ENCODE measurements at places on chromosomes 6 and 20.

DNA sequence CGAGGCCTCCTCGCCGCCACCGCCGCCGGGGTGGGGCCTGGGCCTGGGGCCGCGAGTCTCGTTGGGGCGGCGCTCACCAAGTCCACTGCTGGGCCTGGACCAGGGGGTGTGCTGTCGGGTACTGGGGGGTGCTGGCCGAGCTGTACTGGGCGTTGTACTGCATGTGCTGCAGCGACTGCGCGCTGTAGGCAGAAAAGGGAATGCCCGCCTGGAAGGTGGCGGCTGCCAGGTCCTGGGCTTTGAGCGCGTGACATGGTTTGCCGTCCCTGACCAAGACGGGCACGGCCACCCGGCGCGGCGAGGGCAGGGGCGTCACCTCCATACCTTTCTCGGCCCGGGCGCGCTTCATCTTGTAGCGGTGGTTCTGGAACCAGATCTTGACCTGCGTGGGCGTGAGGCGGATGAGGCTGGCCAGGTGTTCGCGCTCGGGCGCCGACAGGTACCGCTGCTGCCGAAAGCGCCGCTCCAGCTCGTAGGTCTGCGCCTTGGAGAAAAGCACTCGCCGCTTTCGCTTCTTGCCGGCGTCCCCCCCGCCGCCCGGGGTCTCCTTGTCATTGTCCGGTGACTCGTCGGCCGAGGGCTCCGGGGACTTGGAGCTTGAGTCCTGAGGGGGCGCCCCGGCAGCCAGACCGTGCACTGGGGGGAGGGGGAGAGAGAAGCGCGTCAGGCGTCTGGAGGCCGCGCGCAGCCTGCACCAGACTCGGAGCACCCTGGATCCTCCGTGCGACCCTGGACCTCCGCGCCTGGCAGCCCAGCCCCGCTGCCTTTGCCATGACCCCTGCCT, 1.8 kb downstream of the NKX2-2 start:
- no peak for DNase-seq
- peak overlapping the region; percentile 50 for H3K4me3 ChIP-seq
- H3K36me3 ChIP-seq, result no peaks in the 10 kb centered on the region
- H3K27me3 ChIP-seq, result peaks cover 80% of the 10 kb centered on the region

DNA sequence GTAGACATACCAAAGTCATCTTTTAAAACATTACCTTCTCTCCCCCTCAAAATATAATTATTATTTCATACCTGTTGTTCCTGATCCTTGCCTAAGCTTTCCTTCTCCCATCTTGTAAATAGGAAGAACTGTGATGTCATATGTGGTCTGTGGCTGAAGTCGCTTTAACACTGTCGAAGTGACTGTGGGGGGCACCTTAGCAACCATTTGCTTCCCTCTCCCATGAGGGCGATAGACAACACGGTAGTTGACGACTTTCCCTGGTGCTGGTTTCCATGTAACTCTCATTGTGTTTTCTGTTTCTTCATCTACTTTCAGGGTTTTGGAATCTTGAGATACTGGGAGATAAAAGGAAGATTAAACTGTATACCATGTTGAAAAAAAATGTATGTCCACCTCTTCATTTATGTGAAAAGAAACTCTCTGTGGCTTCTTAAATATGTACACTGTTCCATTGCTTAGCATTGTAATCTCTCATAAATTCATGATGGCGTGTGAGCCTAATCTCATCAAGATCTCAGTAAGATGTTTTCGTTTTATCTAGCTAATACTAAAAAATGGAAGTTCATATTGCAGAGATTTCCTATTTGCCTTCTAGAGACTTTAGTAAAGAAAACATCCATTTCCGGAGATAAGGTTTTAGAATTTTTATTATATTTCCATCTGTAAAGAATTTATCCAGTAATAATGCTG, 49.5 kb downstream of the COL12A1 start:
- no peaks in the 10 kb centered on the region for H3K36me3 ChIP-seq
- no peak for DNase-seq
- H3K27me3 ChIP-seq, result no peaks in the 10 kb centered on the region
- H3K27ac ChIP-seq, result no peak overlapping the region
- H3K4me1 ChIP-seq, result peaks cover 4% of the 10 kb centered on the region
- H3K4me3 ChIP-seq, result no peak overlapping the region

DNA sequence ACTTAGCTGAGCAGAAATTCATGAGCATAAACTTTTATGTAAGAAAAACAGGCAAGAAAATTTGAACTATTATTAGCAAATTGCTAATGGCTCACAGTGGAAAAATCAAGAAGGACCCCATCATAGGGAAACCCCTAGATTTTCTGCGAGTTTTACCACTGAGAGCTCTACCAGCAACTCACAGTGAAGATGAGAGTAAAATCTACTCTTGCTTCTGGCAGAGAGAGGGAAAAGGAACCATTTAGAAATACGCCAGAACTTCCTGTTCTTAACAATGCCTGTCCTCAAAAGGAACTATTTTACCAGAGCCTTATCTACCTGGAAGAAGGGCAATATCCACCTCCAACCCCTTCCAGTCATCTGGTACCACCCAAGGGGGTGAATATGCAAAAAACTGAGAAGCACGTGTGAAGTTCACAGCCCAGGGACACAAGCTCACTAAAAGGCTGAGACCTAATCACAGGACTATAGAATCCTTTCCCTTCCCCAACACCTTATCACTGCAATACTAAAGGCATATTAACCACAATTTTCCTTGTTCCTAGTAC, 34.4 kb upstream of the ASF1A start:
- H3K4me3 ChIP-seq, result no peak overlapping the region
- H3K27me3 ChIP-seq, result no peaks in the 10 kb centered on the region
- H3K27ac ChIP-seq, result no peak overlapping the region

GRCh38 chr20:11729806-11730205, 187.9 kb upstream of the BTBD3 start:
- no peaks in the 10 kb centered on the region for H3K4me1 ChIP-seq
- H3K27me3 ChIP-seq, result no peaks in the 10 kb centered on the region
- DNase-seq, result no peak
- no peak overlapping the region for H3K27ac ChIP-seq
- H3K4me3 ChIP-seq, result no peak overlapping the region

DNA sequence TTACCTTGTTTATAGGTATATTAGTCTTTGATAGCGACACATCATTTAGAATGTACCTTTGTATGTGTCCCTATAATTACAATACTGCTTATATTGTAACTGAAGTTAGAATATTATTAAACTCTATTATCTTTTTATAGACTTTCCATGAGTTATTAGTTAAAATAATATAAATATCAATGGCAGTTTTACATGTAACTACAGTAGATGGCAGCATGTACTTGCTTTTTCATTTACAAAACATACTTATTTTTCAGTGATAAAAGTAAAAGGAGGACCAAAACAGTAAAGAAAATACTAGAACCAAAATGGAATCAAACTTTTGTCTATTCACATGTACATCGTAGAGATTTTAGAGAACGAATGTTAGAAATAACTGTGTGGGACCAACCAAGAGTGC, 364.3 kb downstream of the RIMS1 start:
- H3K4me3 ChIP-seq, result no peak overlapping the region
- no peaks in the 10 kb centered on the region for H3K36me3 ChIP-seq
- H3K27me3 ChIP-seq, result no peaks in the 10 kb centered on the region
- H3K27ac ChIP-seq, result no peak overlapping the region
- no peaks in the 10 kb centered on the region for H3K4me1 ChIP-seq

GRCh38 chr20:36275011-36275410, 31.1 kb upstream of the DLGAP4 start:
- H3K27me3 ChIP-seq, result peaks cover 28% of the 10 kb centered on the region
- H3K4me3 ChIP-seq, result no peak overlapping the region
- DNase-seq, result no peak
- H3K27ac ChIP-seq, result no peak overlapping the region
- no peaks in the 10 kb centered on the region for H3K4me1 ChIP-seq

- H3K27me3 ChIP-seq, result no peaks in the 10 kb centered on the region
- DNase-seq, result no peak
- no peaks in the 10 kb centered on the region for H3K36me3 ChIP-seq
- peaks cover 7% of the 10 kb centered on the region for H3K4me1 ChIP-seq
- H3K4me3 ChIP-seq, result no peak overlapping the region
Observed at GRCh38 chr6:72417759-72418158, 204.1 kb upstream of the KCNQ5 start.

DNA sequence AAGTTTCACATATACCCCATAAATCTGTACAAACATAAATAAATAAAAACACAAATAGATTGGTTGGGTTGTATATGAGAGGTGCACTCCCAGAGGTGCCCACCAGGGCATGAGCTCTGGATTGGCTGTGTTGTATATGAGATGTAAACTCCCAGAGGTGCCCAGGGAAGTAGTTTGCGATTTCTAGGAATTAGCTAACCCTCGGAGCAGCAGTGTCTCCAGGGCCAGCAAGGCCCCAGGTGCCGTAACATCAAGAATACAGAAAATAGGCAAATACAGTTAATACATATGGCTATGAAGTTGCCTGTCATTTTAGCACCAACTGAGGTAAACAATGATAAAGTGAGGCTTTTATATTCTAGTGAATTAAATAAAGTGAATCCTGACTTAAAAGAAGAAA, 5.4 kb upstream of the GINM1 start:
- H3K4me3 ChIP-seq, result no peak overlapping the region
- DNase-seq, result peak; percentile 38
- H3K27me3 ChIP-seq, result no peaks in the 10 kb centered on the region
- H3K36me3 ChIP-seq, result no peaks in the 10 kb centered on the region
- peaks cover 15% of the 10 kb centered on the region for H3K4me1 ChIP-seq

DNA sequence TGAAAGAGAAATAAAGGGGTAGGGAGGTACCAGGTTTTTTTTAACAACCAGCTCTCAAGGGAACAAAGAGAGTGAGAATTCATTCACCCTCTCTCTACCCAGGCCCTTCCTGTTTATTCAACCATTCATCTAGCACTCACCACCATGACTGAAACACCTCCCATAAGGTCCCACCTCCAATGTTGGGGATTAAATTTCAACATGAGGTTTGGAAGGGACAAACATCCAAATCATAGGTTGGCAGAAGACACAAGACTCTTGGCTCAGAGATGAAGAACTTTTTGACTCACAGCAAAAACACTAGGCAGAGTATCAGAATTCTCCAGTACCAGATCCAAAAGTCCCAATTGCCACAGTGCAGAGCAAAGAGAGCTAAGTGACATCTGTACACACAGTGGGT, 186.3 kb downstream of the EDN1 start:
- no peak overlapping the region for H3K4me3 ChIP-seq
- H3K27ac ChIP-seq, result no peak overlapping the region
- no peak for DNase-seq
- H3K27me3 ChIP-seq, result no peaks in the 10 kb centered on the region
- no peaks in the 10 kb centered on the region for H3K36me3 ChIP-seq

All from PC-3 (cell line).